ENCODE measurements at places on chromosomes 16 and 17.

- peaks cover 12% of the 10 kb centered on the region for H3K27me3 ChIP-seq
- DNase-seq = no peak
- H3K4me1 ChIP-seq = peaks cover 4% of the 10 kb centered on the region
- H3K27ac ChIP-seq = no peak overlapping the region
- no peaks in the 10 kb centered on the region for H3K36me3 ChIP-seq
These were observed 22.0 kb upstream of the ALDH3A1 start for GRCh38 chr17:19769946-19770652.

DNA sequence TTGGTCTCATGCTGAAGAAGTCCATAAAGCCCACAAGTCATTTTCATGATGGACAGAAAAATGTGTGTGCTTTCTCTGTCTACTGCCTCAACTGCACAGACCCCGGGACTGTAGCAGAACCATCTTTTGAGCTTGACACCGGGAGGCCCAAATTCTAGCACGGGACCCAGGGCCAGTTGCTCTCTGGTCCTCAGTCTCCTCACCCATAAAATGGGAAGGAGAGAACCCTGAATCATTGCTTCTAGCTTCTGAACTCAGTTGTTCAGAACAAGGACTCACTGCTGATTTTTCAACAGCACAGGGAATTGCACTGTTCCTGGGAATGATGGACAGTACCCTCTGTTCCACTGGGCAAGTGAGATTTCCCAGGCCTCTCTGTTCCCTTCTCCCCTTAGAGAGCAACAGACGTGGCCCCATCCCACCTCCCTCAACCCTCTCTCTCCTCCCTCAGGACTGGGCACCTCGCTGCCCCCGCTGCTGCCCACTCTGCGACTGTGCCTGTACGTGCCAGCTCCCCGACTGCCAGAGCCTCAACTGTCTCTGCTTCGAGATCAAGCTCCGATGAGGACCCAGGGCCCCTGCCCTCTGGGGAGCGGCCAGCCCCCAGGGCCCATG, 2.2 kb upstream of the ALDOA start:
- DNase-seq = no peak
- no peaks in the 10 kb centered on the region for H3K27me3 ChIP-seq
- H3K36me3 ChIP-seq = peaks cover 22% of the 10 kb centered on the region
- peak overlapping the region; percentile 99 for H3K27ac ChIP-seq
- H3K4me3 ChIP-seq = peak overlapping the region; percentile 89

GRCh38 chr16:46929378-46930332, 43.8 kb downstream of the DNAJA2 start:
- no peak overlapping the region for H3K4me3 ChIP-seq
- peaks cover 18% of the 10 kb centered on the region for H3K36me3 ChIP-seq
- H3K27me3 ChIP-seq = peaks cover 6% of the 10 kb centered on the region
- H3K27ac ChIP-seq = no peak overlapping the region
- DNase-seq = peak; percentile 55

DNA sequence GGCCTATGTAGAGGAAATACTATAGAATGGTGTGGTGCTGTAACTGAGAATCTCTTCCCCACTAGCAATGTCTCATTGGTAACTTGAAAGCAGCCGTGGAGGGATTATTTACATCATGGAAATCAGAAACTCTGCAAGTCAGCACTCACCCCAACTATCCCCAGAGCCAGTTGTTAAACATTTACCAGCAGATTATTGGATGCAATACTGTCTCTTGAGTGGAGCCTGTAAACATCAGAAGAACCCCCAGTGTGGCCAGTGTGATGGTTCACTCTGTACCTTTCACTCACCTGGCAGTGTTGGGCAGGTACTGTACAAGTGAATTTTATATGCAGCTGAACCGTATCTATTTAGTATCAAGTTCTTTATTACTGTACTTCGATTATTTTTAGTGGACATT, 299.8 kb upstream of the SALL1 start:
- H3K4me3 ChIP-seq = no peak overlapping the region
- DNase-seq = no peak
- no peak overlapping the region for H3K27ac ChIP-seq
- no peaks in the 10 kb centered on the region for H3K27me3 ChIP-seq
- H3K36me3 ChIP-seq = no peaks in the 10 kb centered on the region
- H3K4me1 ChIP-seq = no peaks in the 10 kb centered on the region

- H3K36me3 ChIP-seq = peaks cover 18% of the 10 kb centered on the region
- no peaks in the 10 kb centered on the region for H3K27me3 ChIP-seq
- H3K27ac ChIP-seq = peak overlapping the region; percentile 42
- peaks cover 20% of the 10 kb centered on the region for H3K4me1 ChIP-seq
- H3K4me3 ChIP-seq = no peak overlapping the region
These were observed 12.6 kb downstream of the SAP30BP start for GRCh38 chr17:75679706-75680211.

GRCh38 chr16:66850115-66850815, 6.1 kb downstream of the CA7 start:
- no peak overlapping the region for H3K4me3 ChIP-seq
- DNase-seq = no peak
- peaks cover 2% of the 10 kb centered on the region for H3K4me1 ChIP-seq
- H3K36me3 ChIP-seq = no peaks in the 10 kb centered on the region
- H3K27ac ChIP-seq = no peak overlapping the region

DNA sequence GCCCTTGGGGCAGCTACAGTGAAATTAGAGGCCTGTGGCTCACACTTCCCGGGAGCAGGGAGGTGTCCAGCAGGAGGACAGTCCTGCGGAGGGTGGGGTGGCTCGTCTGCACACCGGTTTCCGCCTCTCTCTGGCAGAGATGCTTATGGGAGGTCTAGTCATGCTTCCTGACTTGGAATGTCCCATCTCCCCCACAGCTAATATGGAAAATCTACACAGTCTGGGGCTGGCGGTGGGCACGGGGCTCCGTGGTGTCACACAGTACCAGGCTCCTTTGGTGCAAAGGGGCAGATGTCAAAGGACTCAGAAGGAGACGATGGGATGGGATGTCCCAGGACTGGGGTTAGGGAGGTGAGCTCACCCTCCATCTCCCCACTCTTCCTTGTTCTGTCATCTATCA, 44.1 kb upstream of the DOC2B start:
- no peaks in the 10 kb centered on the region for H3K27me3 ChIP-seq
- no peaks in the 10 kb centered on the region for H3K4me1 ChIP-seq
- no peak overlapping the region for H3K4me3 ChIP-seq
- peak overlapping the region; percentile 81 for H3K27ac ChIP-seq

GRCh38 chr17:83155128-83156121, 76.0 kb downstream of the METRNL start:
- no peak overlapping the region for H3K27ac ChIP-seq
- H3K4me1 ChIP-seq = peaks cover 22% of the 10 kb centered on the region
- DNase-seq = no peak
- H3K36me3 ChIP-seq = no peaks in the 10 kb centered on the region

- H3K27me3 ChIP-seq = peaks cover 2% of the 10 kb centered on the region
- no peaks in the 10 kb centered on the region for H3K36me3 ChIP-seq
- no peak for DNase-seq
- no peaks in the 10 kb centered on the region for H3K4me1 ChIP-seq
- H3K4me3 ChIP-seq = no peak overlapping the region
These were observed 48.4 kb upstream of the NOG start for GRCh38 chr17:56545106-56545505.

GRCh38 chr17:28343491-28343932, 8.0 kb downstream of the TNFAIP1 start:
- no peaks in the 10 kb centered on the region for H3K27me3 ChIP-seq
- H3K27ac ChIP-seq = no peak overlapping the region
- peaks cover 2% of the 10 kb centered on the region for H3K4me1 ChIP-seq
- no peak overlapping the region for H3K4me3 ChIP-seq
- DNase-seq = no peak

GRCh38 chr17:48247603-48248002, 140.0 kb downstream of the SNX11 start:
- H3K27me3 ChIP-seq = no peaks in the 10 kb centered on the region
- no peak overlapping the region for H3K27ac ChIP-seq
- H3K4me1 ChIP-seq = peaks cover 6% of the 10 kb centered on the region

GRCh38 chr17:55717898-55718735, 4.5 kb downstream of the TMEM100 start:
- no peaks in the 10 kb centered on the region for H3K36me3 ChIP-seq
- H3K27me3 ChIP-seq = peaks cover 21% of the 10 kb centered on the region

- peaks cover 75% of the 10 kb centered on the region for H3K27me3 ChIP-seq
- H3K4me3 ChIP-seq = no peak overlapping the region
These were observed 4.0 kb upstream of the BAIAP2 start for GRCh38 chr17:81030741-81031565.

DNA sequence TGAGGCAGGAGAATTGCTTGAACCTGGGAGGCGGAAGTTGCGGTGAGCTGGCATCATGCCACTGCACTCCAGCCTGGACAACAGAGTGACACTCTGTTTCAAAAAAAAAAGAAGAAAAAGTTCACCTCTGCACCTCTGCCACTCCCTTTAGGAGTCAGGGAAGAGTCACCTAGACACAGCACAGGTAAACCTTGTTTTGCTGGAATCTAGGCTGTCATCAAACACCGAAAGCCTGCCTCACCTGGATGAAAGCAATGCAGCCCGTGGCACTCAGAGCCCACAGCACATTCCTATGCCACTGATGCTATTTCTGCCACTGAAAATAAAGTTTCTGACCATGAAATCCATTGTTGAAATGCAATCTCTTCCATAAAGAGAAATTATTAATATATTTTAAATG, 22.2 kb downstream of the CFAP52 start:
- DNase-seq = no peak
- H3K27me3 ChIP-seq = peaks cover 16% of the 10 kb centered on the region
- no peak overlapping the region for H3K4me3 ChIP-seq
- no peaks in the 10 kb centered on the region for H3K36me3 ChIP-seq
- H3K4me1 ChIP-seq = no peaks in the 10 kb centered on the region
- no peak overlapping the region for H3K27ac ChIP-seq

- peak; percentile 43 for DNase-seq
- H3K36me3 ChIP-seq = peaks cover 53% of the 10 kb centered on the region
- no peaks in the 10 kb centered on the region for H3K27me3 ChIP-seq
- H3K4me3 ChIP-seq = peak overlapping the region; percentile 1
- H3K4me1 ChIP-seq = peaks cover 80% of the 10 kb centered on the region
These were observed 39.7 kb downstream of the ARHGAP17 start for GRCh38 chr16:24975428-24975889.

DNA sequence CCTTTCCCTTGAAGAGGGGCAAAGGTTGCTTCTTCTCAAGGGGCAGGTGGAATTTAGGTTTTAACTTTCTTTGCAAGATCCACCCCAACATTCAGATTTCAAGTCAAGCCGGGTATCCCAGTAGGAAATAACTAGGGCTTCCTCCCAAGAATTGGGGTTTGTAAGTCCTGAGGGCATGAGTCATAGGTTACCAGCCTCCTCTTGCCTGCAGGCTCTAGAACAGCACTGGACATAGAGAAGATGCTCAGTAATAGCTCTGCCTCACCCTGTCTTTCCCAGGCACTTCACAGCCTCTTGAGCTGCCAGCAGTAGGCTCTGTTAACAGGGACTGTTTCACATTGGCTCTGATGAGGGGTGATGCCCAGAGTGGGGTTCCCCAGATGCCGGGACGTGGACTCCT, 35.8 kb upstream of the ZFP90 start:
- no peak for DNase-seq
- no peak overlapping the region for H3K4me3 ChIP-seq
- H3K36me3 ChIP-seq = no peaks in the 10 kb centered on the region

DNA sequence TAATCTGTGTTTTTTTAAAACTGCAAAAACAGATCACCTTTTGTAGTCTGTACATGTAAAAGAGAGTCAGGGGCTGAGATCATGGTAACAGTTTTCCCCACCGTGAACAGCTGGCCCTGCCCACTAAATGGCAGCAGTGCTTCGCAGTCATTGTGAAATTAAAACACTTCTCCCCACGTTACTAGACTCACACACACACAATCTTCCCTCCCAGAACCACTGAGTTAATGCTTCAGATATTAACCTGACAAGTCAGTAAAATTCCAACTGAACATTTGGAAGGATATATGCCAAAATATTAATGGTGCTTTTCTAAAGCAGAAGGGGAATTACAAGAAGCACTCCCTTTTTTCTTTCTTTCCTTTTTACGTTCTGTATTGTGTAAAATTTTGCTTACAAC, 1.2 kb upstream of the CD300LG start:
- H3K27me3 ChIP-seq = peaks cover 40% of the 10 kb centered on the region
- H3K4me3 ChIP-seq = no peak overlapping the region
- no peak for DNase-seq
- no peaks in the 10 kb centered on the region for H3K36me3 ChIP-seq
- H3K4me1 ChIP-seq = peaks cover 8% of the 10 kb centered on the region

DNA sequence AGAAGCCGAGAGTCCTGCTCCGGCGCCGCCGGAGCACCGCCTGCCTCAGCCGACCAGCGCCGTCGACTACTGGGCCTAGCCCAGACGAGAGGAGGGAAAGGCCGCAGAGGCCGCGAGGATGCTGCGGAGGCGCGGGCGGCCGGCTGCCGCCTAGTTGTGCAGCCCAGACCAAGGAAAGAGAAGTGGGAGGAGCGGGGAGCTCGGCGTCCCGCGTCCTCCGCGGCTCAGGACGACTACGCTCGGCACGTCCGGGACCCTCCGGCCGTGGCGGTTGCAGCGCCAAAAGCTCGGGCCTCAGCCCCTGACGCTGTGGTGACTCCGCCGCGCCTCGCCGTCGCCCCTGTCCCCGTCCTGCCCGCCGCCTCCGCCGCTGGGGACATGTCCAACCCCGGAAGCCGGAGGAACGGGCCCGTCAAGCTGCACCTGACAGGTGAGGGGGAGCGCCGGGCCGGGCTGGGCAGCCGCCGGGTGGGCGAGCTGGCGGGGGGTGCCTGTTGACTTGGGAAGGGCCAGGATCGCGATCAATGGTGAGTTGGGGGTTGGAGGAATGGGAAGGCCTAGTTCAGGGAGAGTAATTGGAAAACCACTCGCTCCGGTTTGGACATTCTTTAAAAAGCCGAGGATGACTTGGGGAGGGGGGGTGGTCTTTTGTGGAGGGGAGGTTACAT, 37.7 kb downstream of the RNF135 start:
- peak overlapping the region; percentile 90 for H3K4me3 ChIP-seq
- no peaks in the 10 kb centered on the region for H3K27me3 ChIP-seq
- H3K36me3 ChIP-seq = peaks cover 8% of the 10 kb centered on the region
- peak overlapping the region; percentile 92 for H3K27ac ChIP-seq

GRCh38 chr17:7235693-7236665, 1.7 kb upstream of the DVL2 start:
- H3K4me3 ChIP-seq = peak overlapping the region; percentile 97
- no peak for DNase-seq
- peak overlapping the region; percentile 96 for H3K27ac ChIP-seq
- peaks cover 72% of the 10 kb centered on the region for H3K4me1 ChIP-seq
- peaks cover 60% of the 10 kb centered on the region for H3K36me3 ChIP-seq

- H3K36me3 ChIP-seq = no peaks in the 10 kb centered on the region
- peaks cover 4% of the 10 kb centered on the region for H3K27me3 ChIP-seq
- H3K4me1 ChIP-seq = no peaks in the 10 kb centered on the region
- H3K4me3 ChIP-seq = no peak overlapping the region
- H3K27ac ChIP-seq = no peak overlapping the region
These were observed 1.2 kb downstream of the AQP8 start for GRCh38 chr16:25217921-25218320.

Data from stimulated activated naive B cell treated with anti-CD40 and anti-IgM and Interleukin-4, amounts not matched to agents 10 μg/mL and 1 μg/mL and 100 μg/mL, for 72 hours (primary cell).